ENCODE measurements at places on chromosomes 3 and 15. TPM values are rescaled to one million over a fixed set of nuclear protein-coding genes. Genes with fewer than 3 reads are reported as not detected.

GRCh38 chr3:114478801-114479200 is 185.0 kb downstream of the TIGIT start:
- no peaks in the 10 kb centered on the region for H3K36me3 ChIP-seq
- H3K4me3 ChIP-seq: no peak overlapping the region
- no peak overlapping the region for H3K27ac ChIP-seq
- H3K4me1 ChIP-seq: peaks cover 51% of the 10 kb centered on the region

DNA sequence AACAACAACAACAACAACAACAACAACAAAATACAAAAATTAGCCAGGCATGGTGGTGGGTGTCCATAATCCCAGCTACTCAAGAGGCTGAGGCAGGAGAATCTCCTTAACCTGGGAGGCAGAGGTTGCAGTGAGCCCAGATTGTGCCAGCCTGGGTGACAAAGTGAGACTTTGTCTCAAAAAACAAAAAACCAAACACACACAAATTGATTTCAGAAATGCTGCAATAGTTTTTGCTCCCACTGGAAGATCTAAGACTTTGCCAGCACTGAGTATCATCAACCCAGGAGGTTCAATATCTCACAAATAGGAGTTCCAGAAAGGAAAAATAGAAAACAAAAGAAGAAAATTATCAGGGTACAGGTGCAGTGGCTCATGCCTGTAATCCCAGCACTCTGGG is 16.2 kb upstream of the CCR8 start:
- H3K4me3 ChIP-seq: no peak overlapping the region
- H3K27me3 ChIP-seq: no peaks in the 10 kb centered on the region
- no peak overlapping the region for H3K27ac ChIP-seq

- no peak overlapping the region for H3K27ac ChIP-seq
- no peak for DNase-seq
- H3K4me3 ChIP-seq: no peak overlapping the region
Measured at GRCh38 chr15:33132722-33133345, 61.7 kb downstream of the FMN1 start.

- H3K4me1 ChIP-seq: peaks cover 55% of the 10 kb centered on the region
- peak overlapping the region; percentile 11 for H3K27ac ChIP-seq
- no peaks in the 10 kb centered on the region for H3K36me3 ChIP-seq
- H3K27me3 ChIP-seq: no peaks in the 10 kb centered on the region
- no peak overlapping the region for H3K4me3 ChIP-seq
Measured at GRCh38 chr3:99760629-99761028, 57.0 kb upstream of the CMSS1 start.

- peaks cover 35% of the 10 kb centered on the region for H3K4me1 ChIP-seq
- H3K27me3 ChIP-seq: no peaks in the 10 kb centered on the region
- H3K27ac ChIP-seq: peak overlapping the region; percentile 27
- H3K4me3 ChIP-seq: peak overlapping the region; percentile 58
- H3K36me3 ChIP-seq: no peaks in the 10 kb centered on the region
Measured at GRCh38 chr3:52318186-52318816, 2.2 kb downstream of the DNAH1 start.

- no peak overlapping the region for H3K4me3 ChIP-seq
- no peaks in the 10 kb centered on the region for H3K36me3 ChIP-seq
- peak; percentile 57 for DNase-seq
- peak overlapping the region; percentile 78 for H3K27ac ChIP-seq
- peaks cover 25% of the 10 kb centered on the region for H3K4me1 ChIP-seq
Measured at GRCh38 chr3:188126934-188127333, 27.0 kb upstream of the LPP start.

The FBLN2 gene
- total RNA-seq: 56.7 TPM

The GOLGA6A gene
- total RNA-seq: not detected

The SLC51B gene
- not detected for total RNA-seq

Measured in left ventricle myocardium inferior (tissue), 1 donor.